ENCODE measurements at places on chromosomes 5 and 9.
A peak's percentile ranks its signal among the peaks of the same experiment; 100 is the strongest.

GRCh38 chr5:126864042-126864688, 87.2 kb downstream of the LMNB1 start:
- DNase-seq = peak; percentile 24

- DNase-seq = peak; percentile 16
Observed at GRCh38 chr5:34914671-34915138, 599 bp downstream of the RAD1 start.

- no peak for DNase-seq
Observed at GRCh38 chr9:14906644-14907359, 3.4 kb downstream of the FREM1 start.

GRCh38 chr5:305459-305858, 16.1 kb upstream of the AHRR start:
- DNase-seq = no peak

- no peak for DNase-seq
Observed at GRCh38 chr5:39476843-39477220, 52.1 kb upstream of the DAB2 start.

GRCh38 chr5:68932830-68933434, 160.9 kb upstream of the SLC30A5 start:
- DNase-seq = no peak

DNA sequence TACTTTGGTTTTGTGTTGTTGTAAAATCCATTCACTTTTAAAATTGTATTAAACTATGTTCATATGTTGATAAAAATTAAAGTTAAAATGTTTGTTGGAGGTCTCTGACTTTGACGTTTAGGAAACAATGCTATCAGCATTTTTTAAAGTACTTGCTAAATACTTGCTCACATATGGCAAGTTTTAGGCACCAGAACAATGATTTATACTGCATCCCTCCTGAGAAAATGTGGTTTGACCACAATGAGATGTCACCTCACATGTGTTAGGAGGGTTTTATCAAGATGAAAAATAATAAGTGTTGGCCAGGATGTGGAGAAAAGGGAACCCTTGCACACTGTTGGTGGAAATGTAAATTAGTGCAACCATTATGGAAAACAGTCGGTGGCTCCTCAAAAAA, 180.8 kb downstream of the HSD17B3 start:
- DNase-seq = no peak
